ENCODE measurements at places on chromosomes 12 and 14. TPM values are rescaled to one million over a fixed set of nuclear protein-coding genes. Genes with fewer than 3 reads are reported as not detected.

GRCh38 chr12:3165078-3165980, 88.2 kb downstream of the TSPAN9 start:
- no peak overlapping the region for H3K4me3 ChIP-seq
- no peak overlapping the region for H3K27ac ChIP-seq
- DNase-seq, result no peak
- H3K4me1 ChIP-seq, result peaks cover 28% of the 10 kb centered on the region
- H3K36me3 ChIP-seq, result no peaks in the 10 kb centered on the region

Gene P3H3
- 1.3 TPM for total RNA-seq

DNA sequence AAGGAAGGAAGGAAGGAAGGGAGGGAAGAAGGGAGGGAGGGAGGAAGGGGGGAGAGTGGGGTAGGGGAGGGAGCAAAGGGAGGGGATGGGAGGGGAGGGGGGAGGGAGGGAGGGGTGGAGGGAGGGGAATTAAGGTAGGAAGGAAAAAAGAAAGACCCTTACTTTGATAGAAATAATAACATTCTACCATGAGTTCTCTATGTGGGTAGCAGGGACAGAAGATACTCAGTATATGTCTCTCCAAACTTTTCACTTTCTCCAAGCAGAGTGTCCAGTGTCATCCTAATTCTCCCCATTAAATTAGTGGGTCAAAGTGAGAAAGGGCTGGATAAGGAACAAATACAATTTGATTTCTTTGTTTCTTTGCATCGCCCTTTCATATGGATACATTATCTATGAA, 553.4 kb upstream of the USP15 start:
- H3K27me3 ChIP-seq, result no peaks in the 10 kb centered on the region
- no peak overlapping the region for H3K4me3 ChIP-seq
- no peak overlapping the region for H3K27ac ChIP-seq
- H3K36me3 ChIP-seq, result no peaks in the 10 kb centered on the region
- no peaks in the 10 kb centered on the region for H3K4me1 ChIP-seq

Gene MANSC4
- not detected for total RNA-seq

GRCh38 chr12:32211066-32211899, 104.6 kb downstream of the BICD1 start:
- H3K4me1 ChIP-seq, result peaks cover 5% of the 10 kb centered on the region
- no peak for DNase-seq
- no peak overlapping the region for H3K27ac ChIP-seq

GRCh38 chr14:67694791-67695393, 672 bp downstream of the RDH11 start:
- peak; percentile 96 for DNase-seq
- H3K27ac ChIP-seq, result peak overlapping the region; percentile 46
- H3K36me3 ChIP-seq, result peaks cover 26% of the 10 kb centered on the region
- peaks cover 7% of the 10 kb centered on the region for H3K4me1 ChIP-seq
- H3K4me3 ChIP-seq, result peak overlapping the region; percentile 81

DNA sequence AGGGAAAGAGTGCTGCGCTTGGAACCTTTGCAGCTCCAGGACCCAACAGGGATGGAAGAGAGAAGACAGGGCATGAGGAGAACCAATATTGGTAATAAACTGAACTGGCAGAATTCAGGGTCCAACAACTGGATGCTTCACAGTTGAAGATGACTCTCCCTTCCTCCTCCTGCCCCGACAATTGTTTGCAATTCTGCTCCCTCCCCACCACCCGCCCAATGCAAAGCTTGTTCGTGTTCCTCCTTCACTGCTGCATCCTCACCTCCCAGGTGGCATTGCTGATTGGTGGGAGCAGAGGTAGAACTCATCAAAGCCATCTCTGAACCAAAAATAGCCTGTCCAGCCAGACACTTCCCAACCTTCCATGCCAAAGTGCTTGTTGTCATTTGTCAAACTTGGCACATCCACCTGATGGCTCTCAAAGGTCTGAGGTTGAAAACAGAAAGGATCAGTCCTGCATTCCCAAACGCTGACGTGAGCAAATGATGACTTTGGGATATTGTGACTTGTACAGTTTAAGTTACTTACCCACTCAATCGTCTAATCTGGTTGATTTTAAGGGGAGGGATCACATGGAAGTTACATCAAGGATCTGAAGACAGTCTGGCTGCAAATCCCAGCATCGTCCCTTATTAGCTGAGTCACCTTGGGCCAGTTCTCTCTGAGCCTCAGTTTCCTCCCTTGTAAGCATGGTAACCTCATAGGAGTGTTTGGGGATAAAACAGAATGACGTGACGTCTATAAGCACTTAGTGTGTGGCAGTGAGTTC, 242.6 kb upstream of the CRY1 start:
- H3K4me1 ChIP-seq, result no peaks in the 10 kb centered on the region
- H3K27ac ChIP-seq, result no peak overlapping the region
- H3K4me3 ChIP-seq, result no peak overlapping the region
- DNase-seq, result no peak
- H3K36me3 ChIP-seq, result no peaks in the 10 kb centered on the region
- H3K27me3 ChIP-seq, result no peaks in the 10 kb centered on the region

GRCh38 chr14:97757491-97757890, 960.3 kb downstream of the VRK1 start:
- H3K36me3 ChIP-seq, result no peaks in the 10 kb centered on the region
- H3K27me3 ChIP-seq, result no peaks in the 10 kb centered on the region
- no peak overlapping the region for H3K27ac ChIP-seq
- no peak overlapping the region for H3K4me3 ChIP-seq
- no peak for DNase-seq
- no peaks in the 10 kb centered on the region for H3K4me1 ChIP-seq

- H3K4me1 ChIP-seq, result peaks cover 8% of the 10 kb centered on the region
- DNase-seq, result no peak
- peaks cover 30% of the 10 kb centered on the region for H3K27me3 ChIP-seq
Observed at GRCh38 chr12:113970211-113970610, 4.1 kb upstream of the RBM19 start.

DNA sequence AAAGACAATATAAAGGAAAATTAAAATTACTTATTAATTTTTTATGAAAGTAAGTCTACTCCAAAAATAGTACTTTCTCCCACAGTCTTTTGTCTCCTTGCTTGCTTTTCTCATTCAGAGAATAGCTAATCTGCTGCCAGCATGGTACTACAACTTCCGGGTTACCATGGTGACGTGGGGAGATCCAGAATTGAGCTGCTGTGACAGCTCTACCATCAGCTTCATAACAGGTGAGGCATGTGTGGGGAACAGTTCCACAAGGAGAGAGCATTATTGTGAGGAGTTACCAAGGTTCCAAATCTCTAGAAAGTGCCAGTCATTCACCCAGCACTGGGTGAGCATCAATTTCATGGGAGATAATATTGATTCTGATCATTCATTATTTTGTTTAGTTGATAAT, 197.8 kb downstream of the PTPRO start:
- peaks cover 6% of the 10 kb centered on the region for H3K4me1 ChIP-seq
- no peak for DNase-seq
- H3K27me3 ChIP-seq, result no peaks in the 10 kb centered on the region
- no peak overlapping the region for H3K27ac ChIP-seq
- no peak overlapping the region for H3K4me3 ChIP-seq

- no peak overlapping the region for H3K4me3 ChIP-seq
- peaks cover 13% of the 10 kb centered on the region for H3K36me3 ChIP-seq
- H3K27me3 ChIP-seq, result no peaks in the 10 kb centered on the region
- no peak overlapping the region for H3K27ac ChIP-seq
Observed at GRCh38 chr12:116090516-116090915, 187.0 kb downstream of the MED13L start.

Gene BCL11B
- 1.4 TPM for total RNA-seq

Gene A2ML1
- not detected for total RNA-seq

GRCh38 chr14:90088176-90088575, 26.4 kb downstream of the KCNK13 start:
- H3K27me3 ChIP-seq, result no peaks in the 10 kb centered on the region
- peaks cover 12% of the 10 kb centered on the region for H3K4me1 ChIP-seq
- no peaks in the 10 kb centered on the region for H3K36me3 ChIP-seq
- DNase-seq, result peak; percentile 3
- no peak overlapping the region for H3K4me3 ChIP-seq

DNA sequence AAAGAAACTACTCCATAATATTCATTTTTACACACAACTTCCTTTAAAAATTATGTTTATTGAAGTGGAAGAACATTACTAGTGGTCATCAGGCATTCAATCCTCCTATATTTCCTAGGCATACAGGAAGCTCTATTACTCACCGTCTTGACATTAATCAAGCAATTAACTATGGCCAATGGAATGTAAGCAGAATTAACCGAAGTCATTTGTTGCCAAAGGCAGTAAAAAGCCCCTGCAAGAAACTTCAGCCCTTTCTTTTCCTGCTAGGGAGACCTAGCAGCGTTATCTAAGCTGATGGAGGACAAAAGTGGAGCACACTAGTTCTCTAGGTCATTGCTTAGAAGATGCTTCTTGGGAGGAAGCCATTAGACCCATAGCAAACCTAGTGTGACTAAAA, 399.6 kb downstream of the KCNH5 start:
- H3K4me1 ChIP-seq, result no peaks in the 10 kb centered on the region
- no peak overlapping the region for H3K4me3 ChIP-seq
- no peaks in the 10 kb centered on the region for H3K27me3 ChIP-seq
- no peak overlapping the region for H3K27ac ChIP-seq
- no peaks in the 10 kb centered on the region for H3K36me3 ChIP-seq

DNA sequence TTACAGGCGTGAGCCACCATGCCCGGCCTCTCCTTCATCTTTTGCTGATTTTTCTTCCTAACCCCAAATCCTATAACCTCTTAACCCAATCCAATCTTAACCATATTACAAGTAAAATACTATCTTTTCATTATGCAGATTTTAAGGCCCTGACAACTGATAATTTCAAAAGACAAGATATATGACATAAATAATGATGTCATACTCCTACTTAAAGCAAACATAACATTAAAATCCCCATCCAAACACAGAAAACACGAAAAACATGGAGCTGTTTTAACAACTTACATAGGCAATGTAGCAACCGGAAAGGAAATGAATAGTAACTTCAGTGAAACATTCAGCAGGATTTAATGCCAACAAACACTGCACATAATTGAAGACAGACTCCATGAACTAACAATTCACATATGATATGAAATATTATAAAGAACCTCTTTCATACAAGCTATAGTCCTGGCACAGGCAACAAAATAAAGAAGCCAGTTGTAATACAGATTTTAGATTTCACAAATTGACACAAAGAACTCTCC, 21.5 kb downstream of the USP44 start:
- no peak overlapping the region for H3K4me3 ChIP-seq
- no peaks in the 10 kb centered on the region for H3K36me3 ChIP-seq
- DNase-seq, result no peak
- no peaks in the 10 kb centered on the region for H3K27me3 ChIP-seq
- peaks cover 18% of the 10 kb centered on the region for H3K4me1 ChIP-seq

- peaks cover 94% of the 10 kb centered on the region for H3K36me3 ChIP-seq
- peaks cover 5% of the 10 kb centered on the region for H3K4me1 ChIP-seq
- no peak overlapping the region for H3K27ac ChIP-seq
- H3K27me3 ChIP-seq, result no peaks in the 10 kb centered on the region
- H3K4me3 ChIP-seq, result no peak overlapping the region
- no peak for DNase-seq
Observed at GRCh38 chr12:32864731-32865130, 31.8 kb downstream of the PKP2 start.

DNA sequence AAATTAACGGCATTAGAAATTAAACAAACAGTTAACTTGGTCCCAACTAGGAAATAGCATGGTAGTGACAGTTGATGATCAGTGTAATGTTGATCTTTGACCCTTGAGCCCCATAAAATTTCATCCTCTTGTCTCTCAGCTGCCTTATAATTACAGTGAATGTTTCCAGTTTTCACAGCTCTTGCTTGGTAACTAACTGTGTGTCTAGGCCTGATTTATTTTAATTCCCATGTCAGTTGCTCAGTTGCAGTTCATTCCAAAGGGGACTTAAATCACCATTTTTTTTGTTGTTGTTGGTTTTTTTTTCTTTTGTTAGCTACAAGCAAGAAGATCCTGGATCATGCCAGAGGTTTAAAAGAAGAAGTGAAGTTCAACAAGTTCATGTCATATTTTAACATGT, 1883.7 kb upstream of the FLRT2 start:
- no peak for DNase-seq
- no peaks in the 10 kb centered on the region for H3K27me3 ChIP-seq
- no peak overlapping the region for H3K27ac ChIP-seq
- H3K4me1 ChIP-seq, result no peaks in the 10 kb centered on the region

GRCh38 chr14:54942913-54943312, 40.3 kb upstream of the GCH1 start:
- H3K27ac ChIP-seq, result no peak overlapping the region
- no peaks in the 10 kb centered on the region for H3K4me1 ChIP-seq
- no peaks in the 10 kb centered on the region for H3K27me3 ChIP-seq
- H3K36me3 ChIP-seq, result peaks cover 11% of the 10 kb centered on the region
- H3K4me3 ChIP-seq, result no peak overlapping the region

GRCh38 chr12:96258104-96258961, 64.2 kb downstream of the ELK3 start:
- no peak overlapping the region for H3K27ac ChIP-seq
- no peak overlapping the region for H3K4me3 ChIP-seq
- H3K36me3 ChIP-seq, result peaks cover 67% of the 10 kb centered on the region
- DNase-seq, result peak; percentile 51
- H3K27me3 ChIP-seq, result no peaks in the 10 kb centered on the region
- H3K4me1 ChIP-seq, result peaks cover 15% of the 10 kb centered on the region

- H3K27ac ChIP-seq, result no peak overlapping the region
- DNase-seq, result peak; percentile 23
- no peaks in the 10 kb centered on the region for H3K27me3 ChIP-seq
Observed at GRCh38 chr14:58797010-58797429, 159.3 kb downstream of the DACT1 start.

- no peak overlapping the region for H3K4me3 ChIP-seq
- no peaks in the 10 kb centered on the region for H3K4me1 ChIP-seq
- no peak overlapping the region for H3K27ac ChIP-seq
Observed at GRCh38 chr14:73503648-73504047, 12.9 kb downstream of the RIOX1 start.

Gene TROAP
- total RNA-seq, result 41.9 TPM

Gene SLIRP
- total RNA-seq, result 154 TPM

- no peak overlapping the region for H3K27ac ChIP-seq
- no peak for DNase-seq
- H3K4me3 ChIP-seq, result no peak overlapping the region
- H3K27me3 ChIP-seq, result no peaks in the 10 kb centered on the region
Observed at GRCh38 chr12:42968426-42968825, 378.9 kb upstream of the PRICKLE1 start.

Gene C12orf56
- not detected for total RNA-seq

- no peak overlapping the region for H3K27ac ChIP-seq
- no peak overlapping the region for H3K4me3 ChIP-seq
- peaks cover 5% of the 10 kb centered on the region for H3K4me1 ChIP-seq
- H3K27me3 ChIP-seq, result no peaks in the 10 kb centered on the region
Observed at GRCh38 chr12:47311568-47311967, 231.8 kb upstream of the AMIGO2 start.

DNA sequence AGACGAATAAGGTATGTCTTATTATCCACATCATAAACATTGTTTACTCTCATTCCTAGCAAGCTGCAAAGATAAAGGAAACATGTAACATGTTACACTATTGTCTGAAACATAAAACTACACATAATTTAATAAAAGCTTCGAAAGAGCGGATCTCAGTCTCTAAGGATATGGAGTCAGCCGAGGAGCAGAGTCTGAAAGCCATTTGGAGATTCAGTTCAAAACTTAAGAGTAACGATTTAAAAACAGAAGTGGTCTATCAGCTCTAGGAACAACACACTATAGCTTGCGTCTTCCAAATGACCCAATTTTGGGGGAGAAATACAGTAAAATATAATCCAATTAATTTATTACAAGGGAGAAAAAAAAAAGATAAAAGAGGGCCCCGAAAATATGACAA, 775 bp downstream of the NEMF start:
- peak overlapping the region; percentile 99 for H3K4me3 ChIP-seq
- no peaks in the 10 kb centered on the region for H3K27me3 ChIP-seq
- H3K27ac ChIP-seq, result peak overlapping the region; percentile 99

Gene SSPN
- total RNA-seq, result 0.21 TPM

GRCh38 chr12:69415471-69416275, 54.5 kb upstream of the FRS2 start:
- peaks cover 9% of the 10 kb centered on the region for H3K4me1 ChIP-seq
- no peak overlapping the region for H3K4me3 ChIP-seq
- no peaks in the 10 kb centered on the region for H3K27me3 ChIP-seq
- no peaks in the 10 kb centered on the region for H3K36me3 ChIP-seq
- DNase-seq, result peak; percentile 65
- H3K27ac ChIP-seq, result no peak overlapping the region

All from MCF 10A (cell line).